ENCODE measurements at places on chromosomes 2 and 18.

- peak; percentile 89 for DNase-seq
Measured at GRCh38 chr2:47905386-47906156, 727 bp downstream of the FBXO11 start.

DNA sequence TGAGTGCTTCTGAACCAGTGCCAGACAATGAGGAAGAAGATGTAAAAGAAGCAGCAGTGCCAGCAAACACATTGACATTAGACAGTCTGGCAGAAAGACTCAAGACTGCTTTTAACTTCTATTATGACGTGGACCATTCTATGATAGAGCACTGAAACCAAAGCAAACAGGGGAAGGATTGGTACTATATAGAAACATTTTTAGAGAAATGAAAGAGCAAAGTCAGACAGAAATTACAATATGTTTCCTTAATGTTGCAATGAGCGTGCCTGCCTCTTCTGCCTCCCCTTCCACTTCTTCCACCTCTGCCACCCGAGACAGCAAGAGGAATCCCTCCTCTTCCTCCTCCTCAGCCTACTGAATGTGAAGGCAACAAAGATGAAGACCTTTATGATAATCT is 39.7 kb downstream of the DHX57 start:
- no peak for DNase-seq

DNA sequence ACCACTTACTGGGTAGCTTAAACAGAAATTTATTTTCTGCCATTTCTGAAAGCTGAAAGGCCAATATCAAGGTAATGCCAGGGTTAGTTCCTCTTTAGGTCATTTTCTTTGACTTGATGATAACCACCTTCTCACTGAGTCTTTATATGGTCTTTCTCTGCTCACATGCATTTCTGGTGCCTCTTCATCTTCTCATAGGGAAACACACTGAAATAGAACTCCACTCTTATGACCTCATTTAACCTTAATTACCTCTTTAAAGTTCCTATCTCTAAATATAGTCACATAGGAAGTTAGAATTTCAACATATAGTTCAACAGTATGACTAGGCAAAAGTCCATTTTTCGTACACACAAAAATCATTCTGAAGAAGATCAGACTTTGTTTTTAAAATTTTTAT is 616.8 kb upstream of the VRK2 start:
- no peak for DNase-seq

DNA sequence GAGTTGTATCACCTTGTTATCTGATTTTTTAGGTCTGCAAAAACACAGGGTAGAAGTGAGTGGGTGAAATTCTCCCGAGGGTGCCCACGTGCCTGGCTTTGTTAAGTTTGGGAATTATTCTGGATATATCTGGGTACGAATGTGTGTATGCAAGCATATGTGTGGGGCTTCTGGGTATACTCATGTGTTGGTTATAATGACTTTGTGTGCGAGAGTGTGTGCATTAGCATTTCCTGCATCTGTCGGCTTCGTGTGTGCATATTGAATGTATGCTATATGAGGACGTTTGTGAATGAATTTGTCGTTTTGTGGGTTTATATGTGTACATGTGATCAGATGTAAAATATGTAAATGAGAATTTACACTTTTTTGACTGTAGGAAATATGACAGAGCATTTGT is 13.8 kb upstream of the DNAJC27 start:
- no peak for DNase-seq

DNA sequence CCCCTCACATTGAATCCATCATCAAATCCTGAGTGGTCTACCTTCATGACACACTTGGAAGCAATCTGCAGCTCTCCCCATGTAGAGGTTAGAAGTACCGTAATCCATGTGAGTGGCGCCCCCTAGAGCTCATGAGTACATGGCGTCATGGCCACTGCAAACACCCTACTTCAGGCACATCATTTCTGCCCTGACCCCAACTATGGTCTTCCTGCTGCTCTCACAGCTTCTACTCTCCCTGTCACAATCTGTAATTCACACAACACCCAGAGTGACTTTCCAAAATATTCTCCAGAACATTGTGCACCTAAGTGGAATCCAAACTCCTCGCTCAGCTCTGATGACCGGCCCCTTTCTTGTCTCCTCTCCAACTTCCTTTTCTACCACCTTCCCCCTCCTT is 141.9 kb downstream of the ANKRD44 start:
- DNase-seq = peak; percentile 60

DNA sequence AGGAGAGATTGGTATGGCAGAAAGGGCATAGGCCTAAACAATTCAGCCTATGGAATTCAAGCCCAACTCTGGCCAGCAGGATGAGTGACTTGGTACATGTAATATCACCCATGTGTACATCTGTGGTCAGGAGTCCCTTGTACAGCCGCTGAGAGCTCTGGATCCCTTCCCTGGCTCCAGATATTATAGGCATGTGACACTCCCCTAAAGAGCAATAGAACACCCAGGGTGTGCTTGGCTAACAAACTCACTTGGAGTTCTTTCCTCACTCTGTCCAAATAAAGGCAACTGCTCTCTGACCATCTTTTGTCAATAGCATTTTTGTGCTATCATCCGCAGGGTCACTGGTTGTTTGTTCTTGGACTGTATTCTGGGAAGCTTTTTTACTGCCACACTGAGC is 197.4 kb upstream of the NCKAP5 start:
- DNase-seq = no peak

DNA sequence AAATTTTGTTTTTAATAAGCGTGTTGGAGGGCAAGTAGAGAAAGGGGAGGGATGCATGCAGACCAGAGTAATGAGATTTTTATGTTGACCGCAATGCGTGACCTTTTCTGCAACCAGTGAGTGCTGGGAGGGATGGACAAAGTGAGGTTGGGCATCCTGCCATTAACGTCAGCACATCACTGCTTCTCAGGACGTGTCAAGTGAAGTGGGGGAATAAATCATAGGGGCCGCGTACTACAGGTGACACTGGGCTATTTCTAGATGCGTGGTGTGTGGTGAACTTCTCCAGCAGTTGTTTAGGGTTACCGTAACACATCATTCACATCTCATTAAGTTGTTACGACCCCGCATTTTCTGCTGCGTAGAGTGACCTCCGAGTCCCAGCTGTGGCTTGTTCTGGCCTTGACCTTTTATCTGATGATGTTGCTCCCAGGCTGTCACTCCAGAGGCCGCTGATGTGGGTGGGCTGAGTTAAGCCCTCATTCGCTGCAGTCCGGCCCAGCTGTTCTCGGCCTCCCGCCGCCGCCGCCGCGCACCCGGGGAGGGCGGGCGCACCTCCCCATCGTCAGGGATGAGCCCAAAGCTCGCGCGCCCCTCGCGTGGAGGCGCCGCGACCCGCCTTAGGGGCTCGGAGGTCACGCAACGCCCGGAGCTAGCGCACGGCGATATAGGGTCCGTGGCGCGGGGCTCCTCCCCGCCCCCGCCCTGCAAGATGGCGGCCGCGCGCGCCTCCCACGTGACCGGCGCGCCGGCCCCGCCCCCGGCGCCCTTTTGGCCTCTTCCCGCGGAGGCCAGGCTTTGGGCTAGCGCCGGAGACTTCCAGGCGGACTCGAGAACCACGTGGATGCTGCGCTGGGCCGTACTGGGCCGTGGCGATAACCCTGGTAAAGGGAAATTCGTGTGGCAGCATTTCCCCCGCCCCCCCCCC is 3.5 kb downstream of the ZCCHC2 start:
- peak; percentile 96 for DNase-seq

- no peak for DNase-seq
Measured at GRCh38 chr18:31419457-31419932, 28.0 kb upstream of the DSG3 start.

DNA sequence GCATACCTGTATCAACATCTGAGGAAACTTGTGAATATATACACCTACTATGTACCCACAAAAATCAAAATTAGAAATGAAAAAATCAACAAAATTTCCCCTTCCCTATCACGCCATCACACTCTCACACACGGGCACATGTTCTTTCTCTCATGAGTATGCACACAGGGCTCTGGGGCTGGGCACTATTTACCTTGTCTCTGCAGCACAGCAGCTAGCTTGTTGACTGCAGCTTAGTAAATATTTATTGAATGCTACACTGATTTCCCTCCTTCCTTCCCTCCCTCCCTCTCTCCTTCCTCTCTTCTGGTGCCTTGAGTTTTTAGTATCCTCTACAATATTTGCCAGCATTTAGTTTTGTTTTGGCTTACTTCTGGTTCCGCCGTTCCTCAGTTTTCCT is 182.7 kb upstream of the LHCGR start:
- no peak for DNase-seq

- DNase-seq = no peak
Measured at GRCh38 chr2:239204876-239205468, 195.8 kb downstream of the HDAC4 start.

DNA sequence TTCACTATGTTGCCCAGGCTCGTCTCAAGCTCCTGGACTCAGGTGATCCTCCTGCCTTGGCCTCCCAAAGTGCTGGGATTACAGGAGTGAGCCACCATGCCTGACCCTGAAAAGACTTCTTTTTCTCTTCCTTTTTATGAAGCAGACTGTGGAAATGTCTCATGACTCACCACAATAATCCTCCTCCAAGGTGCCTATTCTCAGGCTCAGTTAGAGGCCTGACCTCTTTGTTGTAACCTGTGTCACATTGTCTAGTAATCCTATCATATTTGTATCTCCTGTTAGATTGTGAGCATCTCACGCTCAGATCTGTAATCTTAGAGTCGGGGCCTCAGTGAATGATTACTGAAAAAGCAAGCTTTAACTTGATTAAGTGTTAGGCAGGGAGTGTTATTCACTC is 18.3 kb upstream of the TAF4B start:
- DNase-seq = no peak

GRCh38 chr2:182283512-182283911 is 143.3 kb downstream of the PDE1A start:
- DNase-seq = no peak

GRCh38 chr2:170344663-170345346 is 166.9 kb downstream of the MYO3B start:
- peak; percentile 12 for DNase-seq

- DNase-seq = no peak
Measured at GRCh38 chr2:37566517-37566981, 104.9 kb downstream of the CDC42EP3 start.

- DNase-seq = no peak
Measured at GRCh38 chr18:57906852-57907251, 103.7 kb upstream of the ATP8B1 start.

DNA sequence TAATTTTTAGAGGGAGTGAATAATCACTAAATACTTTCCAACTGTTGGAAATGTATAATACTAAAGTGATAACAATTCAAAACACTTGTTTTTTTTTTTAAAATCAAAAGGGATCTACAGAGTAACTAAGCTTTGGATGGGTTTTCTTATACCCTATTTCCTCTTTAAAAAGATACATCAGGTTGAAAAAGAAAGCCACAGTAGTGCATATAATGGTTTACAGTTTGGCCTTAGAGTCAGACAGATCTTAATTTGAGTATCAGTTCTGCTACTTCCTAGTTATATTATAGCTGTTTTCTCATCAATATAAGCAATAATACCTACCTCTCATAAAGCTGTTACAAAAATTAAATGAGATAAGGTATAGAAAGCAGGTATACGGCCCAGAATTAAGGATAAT is 28.5 kb downstream of the PSME4 start:
- no peak for DNase-seq

- DNase-seq = no peak
Measured at GRCh38 chr2:71532327-71532726, 79.0 kb downstream of the DYSF start.

- DNase-seq = no peak
Measured at GRCh38 chr2:100819370-100820272, at the start of gene NPAS2. TSS of gene NPAS2 (plus strand) at chr2:100820139. CDS start at chr2:100904755, 84,616 bp downstream.

DNA sequence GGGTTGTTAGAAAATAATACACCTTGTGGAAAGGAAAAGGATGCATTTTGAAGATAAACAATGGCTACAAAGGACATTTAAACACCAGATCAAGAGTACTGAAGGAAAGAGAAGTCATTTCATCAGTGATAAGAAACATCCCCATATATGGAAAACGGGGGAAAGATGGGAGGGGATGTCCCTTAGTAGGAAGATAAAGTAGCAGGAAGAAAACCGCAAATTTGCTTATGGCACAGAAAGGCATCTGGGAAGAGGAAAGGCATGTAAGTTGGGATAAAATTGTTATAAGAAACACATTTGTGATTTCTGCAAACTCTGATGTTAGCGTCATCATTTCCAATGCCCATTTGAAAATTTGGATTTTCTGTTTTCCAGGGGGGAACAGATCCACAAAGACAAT is 10.5 kb upstream of the LYPD1 start:
- DNase-seq = no peak

GRCh38 chr2:20647738-20648137 is 3.2 kb downstream of the HS1BP3 start:
- DNase-seq = no peak

GRCh38 chr18:58893388-58894099 is 28.9 kb downstream of the ZNF532 start:
- no peak for DNase-seq

DNA sequence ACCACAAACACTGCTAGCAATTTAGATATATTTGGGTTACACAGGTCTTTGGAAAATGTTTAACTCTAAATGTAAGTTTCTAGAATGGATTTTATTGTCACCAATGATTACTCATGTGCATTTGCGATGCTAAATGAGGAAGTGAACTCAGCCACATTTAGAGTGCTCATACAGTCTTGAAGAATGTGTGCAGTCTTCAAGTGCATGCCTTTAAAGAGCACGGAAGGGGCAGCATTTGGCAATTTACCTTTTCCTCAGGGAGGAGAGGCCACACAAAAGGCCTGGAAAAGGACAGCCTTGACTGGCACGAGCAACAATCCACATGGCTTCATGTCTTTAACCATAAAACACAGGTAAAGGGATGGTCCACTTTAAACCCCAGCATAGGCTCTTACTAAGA is 78.5 kb upstream of the STK17B start:
- DNase-seq = no peak

GRCh38 chr2:233416199-233416598 is 61.9 kb downstream of the DGKD start:
- DNase-seq = no peak

DNA sequence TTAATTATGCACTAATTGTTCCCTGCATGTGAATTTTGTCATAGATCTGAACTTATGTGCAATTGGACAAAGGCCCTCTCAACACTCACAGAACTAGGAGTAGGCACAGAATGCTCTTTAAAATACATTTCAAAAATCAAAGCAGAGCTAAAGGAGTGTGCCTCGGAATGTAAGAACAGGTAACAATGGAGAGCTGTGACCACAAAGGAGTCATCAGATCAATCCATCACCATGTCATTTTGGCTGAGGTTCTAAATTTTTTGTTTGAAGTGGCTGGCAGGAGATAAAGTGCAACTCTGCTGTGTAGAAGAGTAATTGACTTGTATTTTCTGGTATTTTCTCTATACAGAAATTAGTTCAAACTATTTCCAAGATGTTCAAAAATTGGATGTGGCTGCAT is 155.4 kb downstream of the NRP2 start:
- no peak for DNase-seq

DNA sequence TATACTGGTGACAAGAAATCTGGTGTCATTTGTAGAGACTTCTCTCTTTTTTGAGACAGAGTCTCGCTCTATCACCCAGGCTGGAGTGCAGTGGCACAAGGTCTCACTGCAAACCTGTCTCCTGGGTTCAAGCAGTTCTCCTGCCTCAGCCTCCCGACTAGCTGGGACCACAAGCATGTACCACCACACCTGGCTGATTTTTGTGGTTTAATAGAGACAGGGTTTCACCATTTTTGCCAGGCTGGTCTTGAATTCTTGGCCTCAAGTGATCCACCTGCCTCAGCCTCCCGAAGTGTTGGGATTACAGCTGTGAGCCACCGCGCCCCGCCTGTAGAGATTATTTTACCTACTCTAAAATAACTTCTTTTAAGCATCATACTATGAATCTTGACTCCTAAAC is 6.5 kb downstream of the HNRNPLL start:
- DNase-seq = no peak

All from erythroblast (primary cell).